Fibroblast of the aortic adventitia (primary cell): ENCODE measurements at places on chromosomes 4 and X. TPM values are rescaled to one million over a fixed set of nuclear protein-coding genes. Genes with fewer than 3 reads are reported as not detected.

AFP gene
- 0.90 TPM in 1 of 2 replicates, not detected in the other for total RNA-seq

TEX13C gene
- not detected in 2 replicates for total RNA-seq

TEX13B gene
- total RNA-seq, result not detected in 2 replicates

EDNRA gene
- 10.8 and 37.6 TPM in 2 replicates for total RNA-seq

SHROOM3 gene
- total RNA-seq, result 1.6 and 18.0 TPM in 2 replicates

HMX1 gene
- not detected in 2 replicates for total RNA-seq

GRCh38 chr4:147060151-147060931 lies 114.7 kb upstream of the TTC29 start:
- peak; percentile 88 for DNase-seq

DNA sequence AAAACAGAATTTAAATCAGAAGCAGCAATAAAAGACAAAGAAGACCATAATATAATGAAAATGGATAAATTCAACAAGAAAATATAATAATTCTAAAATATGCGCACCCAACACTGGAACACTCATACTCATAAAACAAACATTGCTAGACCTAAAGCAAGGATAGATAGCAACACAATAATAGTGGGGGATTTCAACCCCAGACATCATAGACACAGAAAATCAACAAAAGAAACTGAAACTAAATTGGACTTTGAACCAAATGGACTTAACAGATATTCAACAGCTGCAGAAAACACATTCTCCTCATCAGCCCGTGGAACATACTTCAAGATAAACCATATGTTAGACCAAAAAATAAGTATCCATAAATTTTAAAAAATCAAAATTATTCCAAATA lies 1552.6 kb downstream of the C4orf33 start:
- no peak for DNase-seq

DNA sequence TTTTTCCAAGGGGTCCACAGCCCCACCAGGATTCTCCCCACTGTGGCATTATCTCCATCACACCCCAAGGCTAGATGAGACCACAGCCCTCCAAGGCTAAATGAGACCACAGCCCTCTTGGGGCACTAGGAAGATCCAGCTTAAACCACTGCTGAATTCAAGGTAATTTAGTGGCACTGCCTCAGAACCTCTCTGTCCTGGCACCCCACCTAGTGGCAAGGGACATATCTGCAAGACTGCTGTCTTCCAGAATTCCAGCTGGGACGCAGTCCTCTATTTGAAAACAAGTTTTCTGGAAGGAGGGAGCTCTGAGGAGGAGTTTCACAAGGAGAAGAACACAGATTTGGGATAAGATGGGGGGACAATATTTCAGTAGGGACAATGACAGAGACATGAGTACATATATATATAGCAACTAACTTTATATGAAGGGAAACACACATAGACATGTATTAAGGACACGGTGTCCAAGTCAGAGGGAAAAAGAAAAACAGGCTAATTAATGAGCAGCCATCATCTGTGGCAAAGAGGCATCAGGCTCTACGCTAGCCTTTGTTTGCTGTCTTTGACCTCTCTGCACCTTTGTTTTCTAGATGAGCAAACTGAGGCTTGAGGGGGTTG lies 9.3 kb downstream of the CETN2 start:
- DNase-seq, result peak; percentile 29

DNA sequence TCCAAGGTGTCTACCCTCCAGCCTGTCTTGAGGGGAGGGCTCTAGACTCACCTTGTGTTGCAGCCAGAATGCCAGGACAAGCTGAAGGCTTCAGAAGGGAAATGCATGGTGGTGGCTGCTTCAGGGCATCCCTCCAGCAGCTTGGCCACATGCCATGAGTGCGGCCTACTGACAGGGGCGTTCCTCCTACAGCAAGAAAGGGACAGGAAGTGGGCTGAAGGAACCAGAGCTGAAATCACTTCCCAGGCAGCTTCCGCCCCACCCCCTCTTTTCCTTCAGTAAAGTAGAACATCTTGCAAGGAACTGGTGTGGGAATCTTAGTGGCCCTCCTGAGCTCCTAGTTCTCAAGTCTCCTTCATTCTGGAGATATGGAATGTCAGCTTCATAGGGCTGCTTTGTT lies 167.5 kb upstream of the DGKK start:
- DNase-seq, result no peak

DNA sequence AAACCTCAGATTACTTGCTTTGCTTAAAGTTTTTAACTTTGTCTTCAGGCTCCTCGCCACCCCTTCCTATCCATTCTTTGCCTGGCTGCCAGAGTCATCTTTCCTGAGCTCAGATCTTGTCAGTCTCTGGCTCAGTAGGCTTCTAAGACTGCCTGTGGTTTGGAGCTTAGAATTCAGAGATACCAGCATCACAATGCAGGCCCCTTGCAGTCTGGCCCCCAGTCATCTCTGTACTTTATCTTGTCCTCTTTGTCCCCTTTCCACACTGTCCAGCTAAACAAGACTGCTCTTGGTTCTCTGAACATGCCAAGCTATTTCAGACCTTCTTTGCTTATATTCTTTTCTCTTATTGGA lies 3.0 kb downstream of the KIAA0232 start:
- no peak for DNase-seq

DNA sequence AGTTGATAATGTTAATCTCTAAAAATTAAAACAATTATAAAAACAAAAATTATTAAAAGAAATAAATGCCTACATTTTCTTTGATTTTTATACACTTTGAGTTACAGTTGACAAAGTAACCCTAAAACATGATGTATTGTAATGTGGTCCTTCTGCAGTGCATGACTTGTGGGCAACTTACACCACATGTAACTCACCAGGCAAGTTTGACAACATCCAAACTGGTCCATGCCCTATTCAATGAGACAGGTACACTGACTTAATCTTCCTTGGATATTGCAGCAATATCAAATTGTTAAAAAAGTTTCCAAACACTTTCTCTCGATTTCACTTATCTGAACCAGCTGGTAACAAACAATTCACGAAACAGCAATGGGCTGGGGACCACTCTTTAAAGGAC lies 81.5 kb downstream of the FTHL17 start:
- no peak for DNase-seq

- no peak for DNase-seq
Observed at GRCh38 chr4:167606551-167606950, 372.3 kb upstream of the SPOCK3 start.

- DNase-seq, result no peak
Observed at GRCh38 chr4:48945981-48946380, 39.4 kb upstream of the OCIAD2 start.
